ENCODE measurements at places on chromosomes 4 and X. TPM values are rescaled to one million over a fixed set of nuclear protein-coding genes. Genes with fewer than 3 reads are reported as not detected.
A peak's percentile ranks its signal among the peaks of the same experiment; 100 is the strongest.

CSAG2 gene
- not detected for polyA plus RNA-seq

DNA sequence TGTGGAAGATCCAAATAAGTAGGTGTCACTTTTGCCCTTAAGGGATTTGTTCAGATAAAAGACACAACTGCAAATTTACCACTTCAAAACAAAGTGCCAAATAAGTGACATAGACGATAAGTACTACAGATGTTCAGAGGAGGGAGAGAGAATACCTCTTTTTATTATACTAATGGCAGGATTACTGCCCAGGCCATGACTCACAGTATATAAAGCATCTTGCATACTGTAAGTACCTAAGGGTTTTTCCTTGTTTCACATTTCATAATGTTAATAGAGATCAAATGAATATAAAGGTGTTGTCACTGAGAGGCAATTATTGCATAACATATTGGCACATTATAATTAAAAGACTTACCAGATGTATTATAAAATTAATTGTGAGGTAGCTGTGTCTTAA, 46.4 kb downstream of the PTPN13 start:
- no peak for DNase-seq

DNA sequence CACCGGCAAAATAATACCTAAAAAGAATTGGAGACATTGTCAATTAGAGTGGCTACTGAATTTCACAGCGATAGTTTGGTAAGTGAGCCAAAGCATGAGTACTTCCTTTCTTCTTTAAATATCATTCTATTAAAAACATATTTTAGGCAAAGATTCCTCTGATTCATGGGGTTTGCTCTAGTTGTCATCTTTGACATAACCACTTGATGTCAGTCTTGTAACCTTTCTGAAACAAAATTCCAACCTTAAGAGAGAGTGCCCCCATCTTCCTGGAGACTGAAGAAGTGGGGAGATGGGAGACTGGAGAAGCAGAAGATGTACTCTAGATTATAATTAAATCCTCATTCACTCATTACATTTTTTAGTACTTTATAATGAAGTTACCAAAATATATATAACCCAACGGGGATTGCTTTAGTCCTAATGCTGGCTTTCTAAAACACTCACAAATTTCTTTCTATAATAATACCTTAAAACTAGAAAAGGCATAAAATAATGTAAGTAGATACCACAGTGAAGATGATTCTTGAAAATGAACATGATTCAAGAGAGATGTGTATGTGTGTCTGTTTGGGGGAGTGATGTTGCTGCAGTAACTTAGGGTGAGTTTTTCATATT, 96.4 kb downstream of the EMCN start:
- DNase-seq: peak; percentile 73

GRCh38 chr4:110172972-110173371, 25.4 kb downstream of the ELOVL6 start:
- DNase-seq: no peak

GRCh38 chr4:3200423-3201090, 48.4 kb upstream of the MSANTD1 start:
- DNase-seq: no peak

GRCh38 chrX:150846130-150846529, 52.3 kb downstream of the CD99L2 start:
- DNase-seq: no peak

TMPRSS11D gene
- polyA plus RNA-seq: not detected

GRCh38 chr4:173088144-173088543, 80.5 kb upstream of the GALNT7 start:
- no peak for DNase-seq

DNA sequence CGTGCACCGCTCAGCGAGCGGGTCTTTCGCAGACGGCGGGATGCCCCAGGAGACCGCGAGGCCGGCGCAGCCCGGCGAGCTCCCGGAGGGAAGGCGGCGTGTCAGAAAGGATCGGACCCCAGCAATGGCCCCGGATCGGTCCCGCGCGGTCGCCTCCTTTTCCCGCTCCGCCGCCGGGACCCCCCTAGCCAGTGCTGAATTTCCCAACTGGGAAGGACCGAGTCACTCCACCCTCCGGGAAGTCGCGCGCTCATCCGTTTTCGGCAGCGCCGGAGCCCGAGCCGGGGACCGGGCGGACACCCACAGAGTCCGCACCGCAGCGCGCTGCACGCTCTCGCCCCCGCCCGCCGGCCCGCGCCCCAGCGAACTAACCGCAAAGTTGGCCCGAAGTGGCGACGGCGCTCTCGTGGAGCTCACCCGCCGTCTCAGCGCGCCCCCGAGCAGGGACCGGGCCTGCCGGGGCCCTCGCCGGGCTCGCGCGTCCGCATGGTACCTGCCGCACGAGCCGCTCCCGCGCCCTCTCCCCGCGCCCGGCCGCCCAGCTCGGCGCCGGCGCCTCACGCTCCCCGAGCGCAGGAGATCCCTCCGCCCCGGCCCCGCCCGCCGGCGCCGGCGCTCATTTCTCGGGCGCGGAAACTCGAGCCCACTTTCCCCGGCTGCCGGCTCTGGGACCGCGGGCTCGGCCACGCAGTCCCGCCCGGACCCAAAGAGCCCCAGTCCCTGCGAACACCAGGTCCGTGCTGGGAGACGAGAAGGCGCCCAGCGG, at the start of gene FAT1:
TSS of gene FAT1 (minus strand) at position 565 of the 766 bp plus-strand sequence. CDS start 14,029 bp downstream, outside the sequence.
- DNase-seq: peak; percentile 43

- DNase-seq: no peak
These were observed 441.3 kb downstream of the PCDH18 start for GRCh38 chr4:137090951-137091350.
